ENCODE measurements at places on chromosomes 7 and 10.
A peak's percentile ranks its signal among the peaks of the same experiment; 100 is the strongest.

DNA sequence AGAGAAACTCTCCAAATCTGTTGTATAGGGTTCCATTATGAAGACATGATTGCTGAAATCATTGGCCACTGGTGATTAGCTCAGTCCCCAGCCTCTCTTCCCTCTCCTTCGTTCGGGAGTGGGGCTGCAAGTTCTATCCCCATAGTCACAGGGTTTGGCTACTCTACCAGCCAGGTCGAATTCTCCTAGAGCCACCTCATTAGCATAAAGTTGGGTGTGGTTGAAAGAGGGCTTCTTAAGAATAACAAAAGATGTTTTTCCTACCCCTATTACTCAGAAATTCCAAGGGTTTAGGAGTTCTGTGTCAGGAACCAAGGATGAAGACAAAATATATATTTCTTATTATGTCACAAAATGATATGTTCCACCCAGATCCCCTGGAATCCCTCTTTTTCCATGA is 166.2 kb upstream of the YAE1 start:
- no peaks in the 10 kb centered on the region for H3K4me1 ChIP-seq
- no peak overlapping the region for H3K4me3 ChIP-seq
- no peak overlapping the region for H3K27ac ChIP-seq

GRCh38 chr7:112594397-112594796 is 113.6 kb downstream of the LSMEM1 start:
- H3K4me1 ChIP-seq: no peaks in the 10 kb centered on the region
- no peaks in the 10 kb centered on the region for H3K36me3 ChIP-seq
- no peak overlapping the region for H3K4me3 ChIP-seq
- no peaks in the 10 kb centered on the region for H3K27me3 ChIP-seq

DNA sequence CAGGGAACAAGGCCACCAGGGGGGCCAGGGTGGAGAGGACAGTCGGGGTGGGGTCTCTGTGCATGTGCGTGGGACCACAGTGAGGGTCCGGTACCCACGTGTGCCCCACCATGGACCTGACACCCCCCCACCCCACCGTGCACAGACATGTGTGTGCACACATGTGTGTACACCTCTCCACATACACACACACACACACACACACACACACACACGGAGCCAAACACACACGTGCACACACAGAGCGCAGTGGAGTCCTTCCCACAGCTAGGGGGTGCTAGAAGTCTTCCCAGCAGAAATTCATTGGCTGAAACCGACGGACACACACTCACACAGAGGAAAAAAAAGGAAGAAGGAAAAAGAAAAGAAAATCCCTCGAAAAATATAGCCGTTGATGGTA is 42.8 kb upstream of the GNA12 start:
- no peaks in the 10 kb centered on the region for H3K4me1 ChIP-seq
- no peaks in the 10 kb centered on the region for H3K36me3 ChIP-seq
- peaks cover 37% of the 10 kb centered on the region for H3K27me3 ChIP-seq

DNA sequence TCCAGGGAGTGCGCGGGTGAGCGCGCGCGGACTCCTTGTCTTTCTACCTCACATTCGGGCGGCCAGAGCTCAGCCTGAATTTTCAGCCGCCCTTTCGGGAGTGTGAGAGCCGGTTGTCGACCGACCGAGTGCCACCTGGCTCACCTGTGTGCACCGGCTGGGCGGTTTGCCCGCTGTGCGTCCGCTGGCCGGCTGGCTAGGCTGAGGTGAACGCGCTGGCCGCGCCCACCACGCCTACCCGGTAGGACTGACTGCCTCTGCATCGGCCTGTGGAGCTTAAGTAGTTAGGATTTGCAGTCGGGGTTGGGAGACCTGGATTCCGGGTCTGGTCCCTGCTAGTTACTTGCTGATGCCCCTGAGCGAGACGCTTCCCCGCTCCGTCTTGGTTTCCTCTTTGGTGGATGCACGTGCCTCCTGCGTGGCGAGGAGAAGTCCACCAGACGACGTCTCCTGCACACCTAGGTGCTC is 553 bp downstream of the TSPAN15 start:
- DNase-seq: no peak
- peak overlapping the region; percentile 70 for H3K27ac ChIP-seq
- no peaks in the 10 kb centered on the region for H3K36me3 ChIP-seq
- no peaks in the 10 kb centered on the region for H3K27me3 ChIP-seq
- no peaks in the 10 kb centered on the region for H3K4me1 ChIP-seq

GRCh38 chr10:74255214-74255613 is 104.2 kb downstream of the ADK start:
- H3K27me3 ChIP-seq: no peaks in the 10 kb centered on the region
- H3K4me3 ChIP-seq: no peak overlapping the region
- no peaks in the 10 kb centered on the region for H3K4me1 ChIP-seq

DNA sequence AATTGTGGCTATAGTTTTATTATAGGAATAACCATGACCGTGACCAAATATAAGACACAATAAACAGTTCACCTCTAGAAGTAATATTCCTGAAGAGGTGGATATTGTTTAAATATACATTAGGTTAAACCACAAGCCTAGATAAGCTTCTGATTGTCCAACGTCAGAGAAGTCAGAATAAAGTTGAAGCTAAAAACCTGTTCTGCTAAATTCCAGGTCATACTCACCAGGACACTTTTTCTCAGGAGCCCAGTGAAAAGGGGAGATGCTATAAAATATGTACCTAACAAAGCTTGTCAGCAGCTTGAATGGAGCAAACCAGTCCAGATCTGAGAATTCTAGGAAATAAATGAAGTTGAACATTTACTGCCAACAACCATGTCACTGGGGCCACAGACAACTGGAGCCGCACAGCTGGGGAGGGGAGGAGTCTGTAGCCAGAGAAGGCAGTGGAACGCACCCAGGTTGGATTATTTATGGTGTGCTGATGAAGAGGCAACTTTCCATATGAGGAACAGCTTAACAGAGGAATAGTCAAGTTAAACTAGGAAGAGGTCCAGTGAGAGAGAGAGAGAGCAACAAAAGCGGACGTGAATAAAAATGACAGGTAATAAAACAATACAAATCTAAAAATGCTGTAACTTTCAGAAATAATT is 191.1 kb downstream of the ZNF438 start:
- H3K36me3 ChIP-seq: no peaks in the 10 kb centered on the region
- DNase-seq: no peak
- no peak overlapping the region for H3K27ac ChIP-seq
- no peak overlapping the region for H3K4me3 ChIP-seq
- no peaks in the 10 kb centered on the region for H3K4me1 ChIP-seq

DNA sequence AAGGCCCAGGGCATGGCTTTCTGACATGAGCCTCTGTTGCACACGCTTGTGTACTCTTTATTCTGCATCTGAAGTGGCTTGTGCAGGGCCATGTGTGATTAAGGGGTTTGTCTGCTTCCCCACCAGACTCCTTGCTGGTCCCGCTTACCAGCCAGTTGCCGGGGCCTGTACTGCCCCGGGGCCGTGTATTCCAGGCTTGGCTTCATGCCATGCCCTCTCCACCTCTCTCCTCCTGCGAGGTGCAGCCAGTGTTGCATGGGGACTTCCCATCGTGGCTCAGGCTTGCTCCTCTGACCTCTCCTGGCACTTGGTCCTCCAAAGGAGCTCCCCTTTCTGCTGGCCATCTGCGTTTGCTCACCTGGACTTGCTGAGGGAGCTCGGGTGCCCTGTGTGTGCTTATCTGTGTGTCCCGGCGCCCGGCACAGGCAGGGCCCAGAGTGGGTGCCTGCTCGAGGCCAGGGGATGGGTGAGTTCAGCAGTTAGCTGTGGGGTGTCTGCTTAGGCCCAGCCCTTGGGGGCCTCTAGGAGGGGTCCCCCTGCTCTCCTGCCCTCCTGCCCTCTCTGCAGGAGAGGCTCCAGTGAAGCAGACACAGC is 11.0 kb upstream of the C10orf143 start:
- no peaks in the 10 kb centered on the region for H3K27me3 ChIP-seq
- H3K27ac ChIP-seq: no peak overlapping the region
- no peak for DNase-seq
- no peaks in the 10 kb centered on the region for H3K36me3 ChIP-seq
- H3K4me1 ChIP-seq: no peaks in the 10 kb centered on the region

DNA sequence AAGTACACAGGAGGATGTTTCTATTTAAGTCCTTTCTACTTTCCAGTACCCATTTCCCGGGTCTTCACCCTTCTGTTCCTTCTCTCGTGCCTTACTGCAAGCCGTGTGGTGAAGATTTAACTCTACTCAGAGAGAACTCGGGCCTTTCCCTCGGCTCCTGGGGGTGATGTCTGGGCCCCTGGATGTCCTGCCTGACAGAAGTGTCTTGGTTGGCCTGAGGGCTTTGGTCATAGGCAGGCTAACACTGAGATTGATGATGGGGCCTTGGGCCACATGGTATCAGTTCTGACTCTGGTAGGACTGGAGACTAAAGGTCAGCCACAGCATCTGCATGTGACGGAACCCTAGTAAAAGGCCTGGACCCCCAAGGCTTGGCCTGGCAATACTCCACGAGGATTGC is 80.4 kb downstream of the CHST15 start:
- peaks cover 28% of the 10 kb centered on the region for H3K36me3 ChIP-seq
- no peak for DNase-seq
- no peak overlapping the region for H3K4me3 ChIP-seq

DNA sequence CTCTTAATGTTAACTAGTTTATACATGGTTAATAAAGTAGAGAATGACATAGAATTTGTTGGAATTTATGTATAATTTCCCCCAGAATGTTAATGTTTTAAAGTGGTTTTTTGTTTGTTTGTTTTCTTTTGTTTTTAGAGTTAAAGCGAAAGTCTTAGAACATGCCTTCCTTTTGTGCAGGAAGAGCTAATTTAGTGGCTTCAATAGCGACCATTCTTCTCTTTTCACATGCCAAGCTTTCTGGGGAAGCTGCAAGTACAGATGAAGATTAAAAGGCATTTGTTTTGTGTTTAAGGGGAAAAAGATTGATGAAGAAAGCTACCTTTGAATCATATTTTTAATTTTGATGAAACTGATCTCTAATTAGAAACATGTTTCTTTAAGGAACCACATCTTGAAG is 256.3 kb upstream of the CSTF2T start:
- no peak overlapping the region for H3K27ac ChIP-seq
- no peak for DNase-seq
- no peaks in the 10 kb centered on the region for H3K36me3 ChIP-seq
- no peaks in the 10 kb centered on the region for H3K4me1 ChIP-seq
- H3K4me3 ChIP-seq: no peak overlapping the region
- no peaks in the 10 kb centered on the region for H3K27me3 ChIP-seq
